ENCODE measurements at places on chromosomes 13 and 19.

GRCh38 chr13:18992791-18993190, 188.8 kb downstream of the TUBA3C start:
- DNase-seq, result no peak
- H3K36me3 ChIP-seq, result peaks cover 4% of the 10 kb centered on the region
- H3K4me3 ChIP-seq, result no peak overlapping the region
- H3K27me3 ChIP-seq, result no peaks in the 10 kb centered on the region

DNA sequence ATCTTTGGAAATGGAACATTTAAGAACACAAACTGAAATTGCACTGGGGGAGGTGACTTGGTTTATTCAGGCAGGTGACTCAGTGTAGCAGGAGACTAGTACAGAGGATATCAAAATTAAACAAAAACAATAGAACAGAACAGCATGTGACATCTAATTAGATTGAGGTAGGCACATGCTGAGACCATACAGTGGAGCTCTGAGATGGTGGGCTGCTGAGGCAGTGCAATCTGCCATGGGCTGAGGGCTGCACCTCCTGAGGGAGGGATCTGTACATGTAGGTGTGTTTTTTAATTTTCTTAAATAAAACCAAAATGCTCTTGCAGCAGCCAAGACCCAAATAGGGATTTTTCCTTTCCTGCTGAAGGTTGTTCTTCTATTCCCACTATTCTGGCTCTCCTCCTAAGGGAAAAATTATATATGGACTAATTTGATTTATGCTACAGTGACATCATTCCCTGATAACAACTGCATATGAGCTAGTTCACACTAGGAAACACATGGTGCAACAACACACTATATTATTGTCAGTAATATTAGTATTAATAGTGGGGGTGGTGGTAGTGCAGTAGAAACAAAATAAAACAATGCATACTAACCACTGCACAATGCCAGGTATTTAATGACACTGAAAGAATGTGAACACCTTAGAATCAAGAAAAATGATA, 48.0 kb downstream of the LNX2 start:
- peaks cover 11% of the 10 kb centered on the region for H3K36me3 ChIP-seq
- DNase-seq, result no peak
- peaks cover 15% of the 10 kb centered on the region for H3K4me1 ChIP-seq
- H3K4me3 ChIP-seq, result no peak overlapping the region
- H3K27me3 ChIP-seq, result no peaks in the 10 kb centered on the region
- H3K27ac ChIP-seq, result no peak overlapping the region

DNA sequence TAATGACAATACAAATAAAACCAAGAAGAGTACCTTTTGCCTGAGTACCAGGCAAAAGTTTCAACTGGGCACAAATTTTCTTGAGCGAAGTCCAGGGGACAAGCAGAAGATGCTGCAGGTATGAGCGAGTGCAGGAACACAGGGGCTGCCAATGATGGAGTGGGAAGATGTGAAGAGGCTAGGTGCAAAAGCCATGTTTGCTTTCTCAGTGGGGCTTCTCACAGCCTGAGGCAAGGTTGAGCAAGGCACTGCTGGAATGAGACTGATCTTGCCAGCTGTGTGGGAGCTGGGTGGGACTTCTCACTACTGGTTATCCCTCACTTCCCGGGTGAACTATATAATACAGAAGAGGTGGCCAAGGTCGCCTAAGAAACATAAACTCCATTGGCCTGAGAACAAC, 1200.7 kb downstream of the SLITRK1 start:
- H3K27ac ChIP-seq, result no peak overlapping the region
- H3K36me3 ChIP-seq, result peaks cover 3% of the 10 kb centered on the region
- no peak for DNase-seq

DNA sequence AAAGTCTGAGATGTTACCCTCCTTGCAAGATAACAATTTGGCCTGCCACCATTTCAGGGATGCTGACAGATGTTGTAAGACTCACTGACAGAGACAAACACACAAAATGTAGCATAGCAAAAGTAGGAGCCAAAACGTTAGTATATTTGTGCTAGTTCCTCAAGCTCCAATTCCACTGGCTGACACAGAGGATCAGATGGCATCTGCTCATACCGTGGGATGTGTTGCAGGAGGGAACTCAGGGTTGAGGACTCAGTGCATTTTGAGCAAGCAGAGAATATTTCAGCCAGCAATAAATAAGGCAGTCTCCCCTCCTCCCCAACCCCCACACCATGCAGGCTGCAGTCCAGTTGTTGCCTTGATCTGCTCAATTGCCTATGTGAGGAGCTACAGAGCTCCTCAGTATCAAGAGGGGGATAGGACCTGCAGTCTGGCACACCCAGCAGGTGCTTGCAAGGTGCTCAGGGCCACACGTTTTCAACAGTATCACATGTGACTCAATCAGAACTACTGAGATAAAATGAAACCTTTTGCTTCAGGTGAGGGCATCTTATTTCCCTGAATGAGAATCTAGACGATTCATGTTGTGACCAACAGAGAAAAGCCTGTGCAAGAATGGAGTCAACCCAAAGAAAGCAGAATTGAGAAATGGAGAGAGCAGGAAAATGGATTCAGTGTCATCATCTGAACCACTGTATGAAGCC, 23.6 kb upstream of the LRCH1 start:
- H3K27ac ChIP-seq, result no peak overlapping the region
- H3K27me3 ChIP-seq, result peaks cover 8% of the 10 kb centered on the region
- no peaks in the 10 kb centered on the region for H3K36me3 ChIP-seq
- DNase-seq, result no peak
- peaks cover 8% of the 10 kb centered on the region for H3K4me1 ChIP-seq

GRCh38 chr19:54893406-54893805, 12.5 kb upstream of the NCR1 start:
- H3K27me3 ChIP-seq, result no peaks in the 10 kb centered on the region
- no peak overlapping the region for H3K27ac ChIP-seq

GRCh38 chr13:97225533-97225932, 3.4 kb downstream of the MBNL2 start:
- H3K36me3 ChIP-seq, result peaks cover 15% of the 10 kb centered on the region
- H3K27me3 ChIP-seq, result no peaks in the 10 kb centered on the region
- peaks cover 60% of the 10 kb centered on the region for H3K4me1 ChIP-seq
- peak overlapping the region; percentile 93 for H3K4me3 ChIP-seq

Data from osteocyte (in vitro differentiated cells).